ENCODE measurements at places on chromosomes 5 and 9.
A peak's percentile ranks its signal among the peaks of the same experiment; 100 is the strongest.

DNA sequence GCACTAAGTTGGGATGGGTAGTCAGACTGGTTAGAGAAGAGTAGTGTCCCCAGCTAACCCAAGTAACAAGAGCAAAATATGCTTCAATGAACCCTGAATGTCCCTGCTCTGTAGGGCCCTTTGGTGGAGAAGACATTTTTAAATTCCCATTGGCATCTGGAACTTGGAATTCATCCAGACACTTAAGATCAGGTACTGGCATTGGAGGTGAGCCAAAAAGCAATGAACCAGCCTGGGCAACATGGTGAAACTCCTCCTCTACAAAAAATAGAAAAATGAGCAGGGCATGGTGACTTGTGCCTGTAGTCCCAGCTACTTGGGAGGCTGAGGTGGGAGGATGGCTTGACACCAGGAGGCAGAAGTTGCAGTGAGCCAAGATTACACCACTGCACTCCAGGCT, 58.9 kb upstream of the ZNF618 start:
- no peak for DNase-seq

DNA sequence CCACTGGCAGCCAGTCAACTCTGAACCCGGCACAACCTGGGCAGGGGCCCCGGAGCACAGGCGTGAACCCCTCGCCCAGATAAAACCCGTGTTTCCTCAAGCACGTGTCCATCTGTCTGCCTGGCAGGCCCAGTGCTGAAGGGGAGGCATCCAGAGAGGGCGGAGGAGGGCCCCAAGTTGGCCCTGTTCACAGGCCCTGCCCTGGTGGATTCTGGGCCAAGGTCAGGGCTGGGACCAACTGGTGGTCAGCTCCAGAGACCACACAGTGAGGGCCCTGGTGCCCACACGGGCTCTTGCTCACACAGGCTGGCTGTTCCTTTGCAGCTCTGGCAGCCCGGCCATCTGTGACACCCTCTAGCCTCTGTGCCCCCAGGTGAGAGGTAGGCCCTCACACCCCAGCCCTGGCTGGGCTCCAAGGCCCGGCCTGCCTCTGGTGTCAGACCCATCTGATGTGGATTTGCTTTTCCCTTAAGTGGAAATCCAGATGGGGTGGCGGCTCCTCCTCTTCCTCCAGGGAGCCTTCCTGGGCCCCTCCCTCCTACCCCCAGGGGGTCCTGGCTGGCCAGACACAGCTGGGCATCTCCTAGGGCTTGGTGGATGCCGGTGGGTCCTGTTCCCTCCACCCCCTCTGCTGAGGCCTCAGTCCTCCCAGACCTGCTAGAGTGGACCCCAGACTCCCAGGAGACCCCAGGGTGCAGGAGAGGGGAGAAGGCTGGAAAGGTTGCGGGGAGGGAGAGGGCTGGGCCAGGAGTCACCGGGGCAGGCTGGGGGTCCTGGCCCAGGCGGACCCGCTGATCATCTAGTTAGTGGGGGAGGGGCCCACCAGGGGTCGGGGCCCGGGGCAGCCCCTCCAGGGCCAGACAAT, 525 bp upstream of the STPG3 start:
- no peak for DNase-seq

GRCh38 chr5:142779163-142779840, 9.1 kb downstream of the ARHGAP26 start:
- no peak for DNase-seq

DNA sequence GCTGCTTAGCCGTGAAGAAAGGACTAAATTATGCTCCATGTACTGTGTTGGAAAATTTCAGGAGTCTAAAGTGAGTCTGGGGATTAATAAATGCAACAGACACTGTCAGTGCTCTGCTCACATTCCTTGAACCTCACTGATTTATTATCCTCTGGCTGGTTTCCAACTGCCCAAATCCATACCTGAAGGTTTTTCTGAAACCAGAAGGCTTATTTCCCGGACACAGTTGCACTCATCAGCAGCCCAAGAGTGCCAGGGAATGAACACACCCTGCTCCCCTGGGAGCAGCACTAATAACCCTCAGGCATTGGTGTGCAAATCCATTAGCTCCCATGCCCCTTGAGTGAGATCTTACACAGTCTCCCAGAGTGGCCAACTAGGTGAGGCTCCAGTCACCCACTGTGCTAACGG, 38.7 kb downstream of the F2R start:
- no peak for DNase-seq

DNA sequence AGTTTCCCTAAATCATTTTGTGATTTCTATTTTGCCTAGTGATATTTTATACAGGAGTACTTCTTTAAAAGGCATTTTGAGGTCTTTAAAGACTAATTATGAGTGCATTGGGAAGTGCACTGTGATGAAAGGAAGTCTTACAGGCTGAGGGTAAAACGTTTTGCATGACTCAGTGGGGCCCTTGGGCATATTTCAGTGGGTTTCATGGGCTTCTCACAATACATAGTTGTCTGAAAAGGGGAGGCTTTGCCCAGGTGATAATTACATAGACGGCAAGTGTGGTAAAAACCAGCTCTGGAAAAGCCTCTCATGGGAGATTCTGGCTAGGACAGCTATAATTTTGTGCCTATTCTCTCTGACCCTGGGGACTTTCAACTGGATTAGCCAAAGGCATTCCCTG, 387.2 kb downstream of the ARHGEF28 start:
- no peak for DNase-seq

GRCh38 chr5:149257889-149258705, 13.6 kb upstream of the AFAP1L1 start:
- no peak for DNase-seq

DNA sequence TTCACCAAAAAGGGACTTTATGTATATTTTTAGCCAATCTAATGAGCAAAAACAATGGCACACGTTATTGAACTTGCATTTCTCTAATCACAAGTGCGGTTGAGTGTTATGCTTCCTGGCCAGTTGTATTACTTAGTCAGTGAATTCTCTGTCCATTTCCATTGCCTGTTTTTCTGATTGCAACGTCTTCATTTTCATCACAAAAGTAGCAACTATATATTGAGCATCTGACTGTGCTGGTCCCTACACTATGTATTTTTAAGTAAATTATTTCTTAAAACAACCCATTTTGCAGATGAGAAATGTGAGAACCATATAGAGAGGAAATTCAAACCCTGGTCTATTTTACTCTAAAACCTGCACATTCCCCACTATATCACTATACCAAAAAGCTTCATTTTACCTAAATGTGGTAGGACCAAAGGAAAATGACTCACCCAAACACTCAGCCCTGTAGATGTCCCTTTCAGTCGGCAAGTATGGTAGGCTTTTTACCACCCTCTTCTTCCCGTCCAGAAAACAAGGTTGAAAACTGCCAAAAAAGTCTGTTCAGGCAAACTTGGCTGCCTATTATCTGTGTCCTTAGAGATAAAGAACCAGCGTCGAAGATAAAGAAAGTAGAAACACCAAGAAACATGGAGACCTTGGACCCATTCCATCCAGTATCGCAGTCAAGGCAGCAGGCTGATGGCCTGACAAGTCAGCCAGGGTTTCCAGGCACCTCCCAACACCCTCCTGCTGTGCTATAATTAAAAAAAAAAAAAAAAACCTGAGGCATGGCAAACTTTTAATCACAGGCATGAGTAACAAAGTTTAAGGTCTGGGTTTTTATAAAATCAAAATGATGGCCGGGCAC, 18.8 kb upstream of the FAM13B start:
- no peak for DNase-seq

DNA sequence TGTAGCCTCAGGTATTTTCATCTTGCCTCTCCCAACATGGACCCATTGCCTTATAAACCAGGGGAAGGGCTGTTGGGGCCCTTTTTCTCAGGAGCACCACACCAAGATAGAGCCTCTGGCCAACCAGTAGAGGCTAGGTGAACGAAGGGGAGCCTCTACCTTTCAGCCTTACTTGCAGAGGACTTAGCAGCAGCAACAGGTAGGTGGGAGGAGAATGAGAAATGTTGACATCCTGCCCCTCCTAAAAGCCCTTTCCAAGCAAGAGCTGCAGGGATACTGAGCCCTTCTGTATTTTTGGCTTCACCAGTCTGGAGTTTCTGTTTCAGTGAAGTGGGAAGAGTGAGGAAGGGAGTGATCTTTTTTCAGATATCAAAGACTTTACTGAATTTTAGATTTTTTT, 77.4 kb downstream of the MTREX start:
- DNase-seq, result no peak

DNA sequence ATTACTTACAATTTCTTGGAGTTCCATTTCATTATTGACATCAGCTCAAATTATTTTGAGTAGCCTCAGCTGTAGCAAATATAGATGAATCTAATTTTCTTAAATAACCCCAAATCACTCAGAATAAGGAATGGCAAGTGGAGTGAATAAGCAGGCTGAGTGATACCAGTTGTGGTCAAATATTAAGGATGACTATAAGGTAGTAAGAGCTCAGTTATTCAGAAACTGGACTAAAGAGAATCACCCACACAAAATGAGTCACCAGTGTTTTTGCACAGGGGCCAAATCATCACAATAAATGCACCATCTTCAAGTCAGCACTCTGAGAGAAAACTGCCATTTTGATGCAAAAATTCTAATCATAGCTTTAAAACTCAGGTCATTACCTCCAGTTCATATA, 128.9 kb upstream of the TARS1 start:
- DNase-seq, result no peak

DNA sequence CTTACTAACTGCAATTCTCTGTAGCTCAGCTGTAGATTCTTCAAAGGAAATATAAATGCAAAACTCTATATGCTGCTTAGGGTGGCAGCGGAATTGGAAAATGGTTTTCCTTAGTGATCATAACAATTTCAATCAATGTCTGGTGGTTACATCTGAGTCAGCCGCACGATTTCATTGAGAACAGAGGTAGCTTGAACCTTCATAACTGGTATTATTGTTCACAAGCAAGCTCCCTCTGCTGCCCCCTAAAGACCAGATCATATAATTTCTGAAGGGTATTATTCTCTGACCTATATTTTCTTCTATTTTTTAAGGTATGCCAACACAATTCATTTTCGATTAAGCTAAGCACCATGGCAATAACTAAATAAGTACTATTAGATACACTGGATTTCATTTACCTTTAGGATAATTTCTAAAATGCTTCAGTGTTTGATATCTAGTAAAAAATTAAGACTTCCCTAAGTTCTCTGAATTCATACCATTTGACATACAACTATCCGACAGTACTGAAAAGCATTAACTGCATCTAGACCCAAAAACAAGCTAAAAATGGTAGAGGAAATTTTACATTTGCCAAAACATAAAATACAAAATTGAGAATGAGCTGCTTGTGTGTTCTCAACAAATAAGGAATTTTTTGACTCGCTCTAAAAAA, 181.1 kb upstream of the SPEF2 start:
- no peak for DNase-seq

DNA sequence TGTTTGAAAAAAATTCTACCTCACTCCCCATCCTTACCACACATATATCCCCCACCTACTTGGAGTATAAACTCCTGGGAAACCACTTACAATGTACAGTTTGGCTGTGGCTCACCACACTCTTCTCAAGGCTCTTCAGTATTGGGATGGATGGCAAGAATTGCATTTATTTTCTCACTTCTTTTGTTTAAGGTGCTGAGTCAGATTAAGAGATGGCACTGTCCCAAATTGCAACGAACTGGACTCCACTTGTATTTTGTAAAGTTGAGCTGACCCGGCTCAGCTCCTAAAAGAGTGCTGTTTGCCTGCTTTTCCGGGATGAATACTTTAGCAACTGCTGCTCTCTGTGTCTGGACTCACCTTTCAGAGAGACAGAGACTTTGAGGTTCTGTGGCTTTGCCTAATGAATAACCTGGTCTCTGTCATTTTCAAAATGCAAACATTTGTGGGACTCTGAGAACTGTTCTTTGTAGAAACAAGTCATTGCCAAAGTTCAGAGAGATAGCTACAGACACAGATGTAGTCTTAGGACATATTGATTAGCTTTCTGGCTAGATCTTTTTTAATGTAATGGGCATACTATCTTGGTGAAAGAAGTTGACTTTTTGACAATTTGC, 42.2 kb downstream of the PPP2R2B start:
- DNase-seq, result no peak

- DNase-seq, result no peak
Observed at GRCh38 chr5:94682814-94683520, 64.5 kb downstream of the SLF1 start.

DNA sequence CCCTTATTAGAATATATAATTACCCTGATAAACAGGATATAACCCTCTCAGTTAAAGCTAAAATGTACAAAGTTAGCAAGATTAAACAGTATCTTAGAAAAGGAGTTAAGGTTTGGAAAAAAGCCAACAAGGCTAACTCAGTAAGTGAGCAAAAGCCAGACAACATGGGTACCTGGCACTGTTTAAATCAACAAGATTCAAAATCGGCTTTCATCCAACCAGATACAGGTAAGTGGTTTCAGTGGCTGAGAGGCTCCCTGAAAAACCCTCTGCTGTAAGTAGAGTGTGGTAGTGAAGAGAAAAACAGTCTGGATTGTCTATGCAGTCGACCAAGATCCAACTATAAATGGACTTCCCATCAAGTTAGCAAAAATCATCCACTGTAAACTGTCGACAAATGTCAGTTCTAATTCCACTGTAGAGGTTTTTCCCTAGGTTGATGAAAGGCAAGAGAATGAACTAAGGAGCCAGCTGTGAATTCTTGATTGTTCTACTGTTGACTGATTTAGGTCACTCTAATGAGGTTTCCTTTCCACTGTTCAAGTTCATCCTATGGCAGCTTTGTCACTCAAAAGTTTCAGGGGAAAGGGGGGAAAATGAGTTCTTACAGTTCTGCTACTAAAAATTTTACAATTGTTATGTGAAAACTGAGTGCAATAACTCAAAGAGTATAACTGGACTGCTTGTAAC, 27.3 kb downstream of the ETF1 start:
- no peak for DNase-seq

DNA sequence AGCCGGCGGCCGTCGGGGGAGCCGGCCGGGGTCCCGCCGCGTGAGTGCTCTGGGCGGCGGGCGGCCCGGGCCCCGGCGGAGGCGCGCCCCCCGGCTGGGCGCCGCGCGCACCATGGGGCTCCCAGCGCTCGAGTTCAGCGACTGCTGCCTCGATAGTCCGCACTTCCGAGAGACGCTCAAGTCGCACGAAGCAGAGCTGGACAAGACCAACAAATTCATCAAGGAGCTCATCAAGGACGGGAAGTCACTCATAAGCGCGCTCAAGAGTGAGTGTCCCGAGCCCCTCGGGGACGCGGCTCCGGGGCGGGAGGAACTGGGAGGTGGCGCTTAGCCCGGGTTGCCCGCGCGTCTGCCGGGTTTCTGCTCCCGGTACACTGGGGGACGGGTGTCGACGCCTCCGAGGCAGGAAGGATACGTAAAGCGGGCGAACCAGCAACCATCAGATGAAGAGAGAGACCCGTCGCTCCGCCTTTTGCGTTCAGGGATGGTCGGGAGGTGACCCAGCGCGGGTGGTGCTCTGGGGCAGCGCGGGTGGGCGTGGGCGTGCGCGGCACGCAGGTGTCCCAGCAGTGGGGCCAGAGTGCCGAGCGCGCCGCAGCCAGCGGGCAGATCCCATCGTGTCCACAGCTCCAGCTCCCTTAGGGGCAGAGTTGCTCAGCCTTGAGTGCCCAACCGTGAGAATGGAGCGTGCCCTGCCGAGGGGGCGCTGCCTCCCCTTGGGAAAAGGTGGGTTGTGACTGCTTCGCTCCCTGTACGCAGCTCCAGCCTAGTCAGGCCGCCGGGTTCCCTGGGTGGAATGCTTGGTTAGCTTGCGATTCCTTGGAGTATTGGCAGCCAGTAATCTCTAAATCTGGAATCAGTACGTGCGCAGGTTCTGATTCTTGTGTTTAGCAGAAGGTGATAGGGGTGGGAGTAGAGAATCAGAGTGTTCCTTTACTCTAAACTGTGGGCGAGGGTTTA, 753 bp downstream of the ARHGAP26 start:
- DNase-seq, result peak; percentile 46

Measured in effector CD4-positive, alpha-beta T cell (primary cell).